Left lung (tissue), 14 donors: ENCODE measurements at places on chromosomes 6 and 20.
A peak's percentile ranks its signal among the peaks of the same experiment; 100 is the strongest.

- H3K27ac ChIP-seq, result no peak overlapping the region
- DNase-seq, result no peak
- peaks cover 91% of the 10 kb centered on the region for H3K36me3 ChIP-seq
- H3K4me1 ChIP-seq, result no peaks in the 10 kb centered on the region
Measured at GRCh38 chr6:152241013-152241766, 396.0 kb downstream of the SYNE1 start.

DNA sequence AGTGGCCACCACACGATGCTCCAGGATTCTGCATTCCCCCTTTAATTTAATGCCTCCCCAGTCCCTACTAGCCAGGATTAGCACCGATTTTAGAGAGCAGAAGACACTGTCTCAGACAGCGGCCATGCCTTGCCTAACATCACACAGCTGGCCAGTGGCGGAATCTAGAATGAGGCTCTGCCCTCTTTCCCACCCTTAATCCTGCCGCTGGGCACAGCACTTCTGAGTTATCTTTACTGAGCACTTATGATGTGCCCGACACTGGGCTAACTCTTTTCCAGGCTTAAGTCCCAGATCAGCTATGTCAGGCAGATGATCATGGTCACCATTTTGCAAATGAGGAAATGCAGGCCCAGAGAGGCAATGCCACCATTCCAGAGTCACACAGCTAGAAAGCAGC is 5.6 kb upstream of the BPIFA2 start:
- H3K36me3 ChIP-seq, result no peaks in the 10 kb centered on the region
- H3K27ac ChIP-seq, result no peak overlapping the region
- no peaks in the 10 kb centered on the region for H3K27me3 ChIP-seq
- DNase-seq, result no peak
- no peak overlapping the region for H3K4me3 ChIP-seq

- H3K4me3 ChIP-seq, result no peak overlapping the region
- no peak overlapping the region for H3K27ac ChIP-seq
- no peak for DNase-seq
Measured at GRCh38 chr20:38894091-38894847, 31.9 kb upstream of the FAM83D start.

- H3K4me1 ChIP-seq, result no peaks in the 10 kb centered on the region
- no peaks in the 10 kb centered on the region for H3K27me3 ChIP-seq
- no peak overlapping the region for H3K4me3 ChIP-seq
Measured at GRCh38 chr6:117167520-117168271, 97.7 kb upstream of the VGLL2 start.

DNA sequence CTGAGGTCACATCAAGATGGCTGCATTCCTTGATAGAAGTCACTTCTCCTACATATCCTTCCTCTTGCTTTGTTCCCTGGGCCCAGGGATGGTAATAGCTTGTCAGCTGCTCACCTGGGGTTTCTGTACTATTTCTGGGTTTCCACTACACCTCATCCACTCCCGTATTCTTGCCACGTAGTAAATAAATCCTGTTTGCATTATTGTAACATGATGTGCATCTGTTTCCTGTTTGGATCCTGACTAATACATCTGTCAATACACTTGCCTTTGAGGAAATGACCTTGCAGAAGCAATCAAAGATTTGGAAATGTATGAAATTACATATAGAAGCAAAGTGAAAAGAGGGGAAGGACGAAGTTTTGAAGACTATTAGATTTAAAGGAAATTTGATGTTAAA is 619.0 kb downstream of the PHF3 start:
- H3K27ac ChIP-seq, result no peak overlapping the region
- no peaks in the 10 kb centered on the region for H3K36me3 ChIP-seq
- no peaks in the 10 kb centered on the region for H3K27me3 ChIP-seq
- DNase-seq, result peak; percentile 7

- DNase-seq, result no peak
- no peak overlapping the region for H3K27ac ChIP-seq
- no peaks in the 10 kb centered on the region for H3K36me3 ChIP-seq
- H3K4me3 ChIP-seq, result no peak overlapping the region
- no peaks in the 10 kb centered on the region for H3K27me3 ChIP-seq
- H3K4me1 ChIP-seq, result no peaks in the 10 kb centered on the region
Measured at GRCh38 chr6:163950159-163950558, 535.6 kb downstream of the QKI start.

DNA sequence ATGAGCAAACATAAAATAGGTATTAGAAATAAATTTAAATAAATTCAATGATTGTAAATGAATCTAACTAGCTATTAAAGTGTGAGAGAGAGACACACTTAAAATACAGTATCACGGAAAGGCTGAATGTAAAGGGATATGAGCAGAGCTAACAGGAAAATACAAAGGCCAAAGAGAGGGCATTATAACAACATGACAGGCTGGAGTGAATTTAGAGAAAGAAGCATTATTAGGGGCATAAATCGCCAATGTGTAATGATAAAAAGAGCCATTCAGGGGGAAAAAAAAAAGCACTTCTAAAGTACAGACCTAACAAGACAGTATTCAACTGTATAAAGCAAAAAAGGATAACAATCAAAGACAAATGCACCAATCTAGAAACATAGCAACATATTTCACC is 28.1 kb downstream of the DACT2 start:
- no peaks in the 10 kb centered on the region for H3K36me3 ChIP-seq
- no peaks in the 10 kb centered on the region for H3K4me1 ChIP-seq
- no peak overlapping the region for H3K4me3 ChIP-seq
- no peak overlapping the region for H3K27ac ChIP-seq
- H3K27me3 ChIP-seq, result no peaks in the 10 kb centered on the region

DNA sequence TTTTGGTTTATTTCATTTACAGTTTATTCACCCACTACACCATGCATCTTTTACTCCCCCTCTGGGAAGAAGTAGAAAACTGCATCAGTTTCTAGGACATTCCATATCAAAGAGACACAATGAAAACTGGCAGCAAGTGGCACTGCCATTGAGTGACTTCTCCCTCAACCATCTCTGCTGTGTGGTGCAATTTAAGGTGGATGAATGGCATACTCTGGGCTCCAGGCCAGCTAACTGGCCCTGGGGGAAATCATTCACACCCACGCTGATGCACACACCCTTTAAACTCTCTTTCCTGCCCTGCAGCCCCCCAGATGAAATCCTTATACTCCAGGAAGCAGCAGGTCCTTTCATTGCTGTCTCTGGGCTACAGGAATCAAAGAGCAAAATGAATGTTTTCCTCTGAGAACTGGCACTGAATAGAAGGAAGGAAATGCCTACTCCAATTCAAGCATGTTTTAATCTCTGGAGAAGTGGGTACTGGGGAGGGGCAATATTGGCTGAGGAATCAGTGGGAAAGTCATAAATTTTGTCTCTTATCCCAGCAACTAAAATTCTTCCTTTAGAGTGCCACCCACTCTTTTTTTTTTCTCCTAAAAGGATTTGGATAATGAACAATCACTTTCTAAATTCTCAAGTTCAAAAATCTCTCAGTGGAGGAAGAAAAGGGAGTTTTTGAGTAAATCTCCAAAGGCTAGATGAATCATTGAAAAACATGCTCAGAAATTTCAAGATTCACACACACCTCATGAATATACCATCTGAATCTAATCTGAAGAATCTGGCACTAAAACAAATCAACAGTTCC is 16.9 kb upstream of the RFPL4B start:
- H3K27ac ChIP-seq, result no peak overlapping the region
- H3K4me1 ChIP-seq, result no peaks in the 10 kb centered on the region
- H3K4me3 ChIP-seq, result no peak overlapping the region
- H3K36me3 ChIP-seq, result no peaks in the 10 kb centered on the region

DNA sequence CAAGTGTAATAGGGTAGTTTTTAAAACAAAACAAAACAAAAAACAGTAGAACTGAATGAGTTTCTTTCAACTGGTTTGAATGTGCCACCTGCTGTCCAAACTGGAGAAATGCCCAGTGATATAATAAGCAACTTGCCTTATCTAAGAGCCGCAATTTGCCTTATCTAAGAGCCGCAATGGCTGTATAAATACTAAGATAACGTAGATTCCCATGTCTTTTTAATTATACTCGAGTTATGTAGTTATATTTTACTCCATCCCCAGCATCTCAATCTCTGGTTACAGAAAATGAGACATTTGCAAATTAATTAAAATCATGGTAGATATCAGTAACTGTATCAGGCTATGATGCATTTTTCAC is 67.2 kb downstream of the RPP40 start:
- H3K27ac ChIP-seq, result no peak overlapping the region
- no peak overlapping the region for H3K4me3 ChIP-seq
- peaks cover 17% of the 10 kb centered on the region for H3K4me1 ChIP-seq
- H3K27me3 ChIP-seq, result no peaks in the 10 kb centered on the region
- DNase-seq, result no peak

- peaks cover 9% of the 10 kb centered on the region for H3K4me1 ChIP-seq
- no peaks in the 10 kb centered on the region for H3K36me3 ChIP-seq
- H3K27ac ChIP-seq, result no peak overlapping the region
Measured at GRCh38 chr6:38404355-38404754, 235.4 kb downstream of the BTBD9 start.

DNA sequence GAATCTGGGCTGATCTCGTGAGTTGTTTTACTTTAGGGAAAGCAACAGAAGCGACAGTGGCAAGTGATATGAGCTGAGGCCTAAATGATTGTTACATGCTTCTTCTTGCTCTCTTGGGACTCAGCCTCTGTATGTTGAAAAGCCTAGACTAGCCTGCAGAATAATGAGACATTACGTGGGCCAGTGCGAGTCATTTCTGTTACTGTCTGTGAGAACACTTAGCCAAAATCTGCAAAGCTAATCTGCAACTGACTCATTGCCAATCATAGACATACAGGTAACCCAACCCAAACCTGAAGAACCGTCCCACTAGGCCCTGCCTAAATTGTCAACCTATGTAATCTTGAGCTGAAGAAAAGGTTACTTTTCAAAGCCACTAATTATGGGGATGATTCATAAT is 77.4 kb upstream of the F13A1 start:
- no peaks in the 10 kb centered on the region for H3K36me3 ChIP-seq
- no peak overlapping the region for H3K27ac ChIP-seq
- H3K4me3 ChIP-seq, result no peak overlapping the region
- DNase-seq, result no peak
- no peaks in the 10 kb centered on the region for H3K4me1 ChIP-seq

GRCh38 chr20:36967636-36968035 is 16.1 kb upstream of the SAMHD1 start:
- no peak for DNase-seq
- H3K4me3 ChIP-seq, result no peak overlapping the region
- H3K27ac ChIP-seq, result no peak overlapping the region

DNA sequence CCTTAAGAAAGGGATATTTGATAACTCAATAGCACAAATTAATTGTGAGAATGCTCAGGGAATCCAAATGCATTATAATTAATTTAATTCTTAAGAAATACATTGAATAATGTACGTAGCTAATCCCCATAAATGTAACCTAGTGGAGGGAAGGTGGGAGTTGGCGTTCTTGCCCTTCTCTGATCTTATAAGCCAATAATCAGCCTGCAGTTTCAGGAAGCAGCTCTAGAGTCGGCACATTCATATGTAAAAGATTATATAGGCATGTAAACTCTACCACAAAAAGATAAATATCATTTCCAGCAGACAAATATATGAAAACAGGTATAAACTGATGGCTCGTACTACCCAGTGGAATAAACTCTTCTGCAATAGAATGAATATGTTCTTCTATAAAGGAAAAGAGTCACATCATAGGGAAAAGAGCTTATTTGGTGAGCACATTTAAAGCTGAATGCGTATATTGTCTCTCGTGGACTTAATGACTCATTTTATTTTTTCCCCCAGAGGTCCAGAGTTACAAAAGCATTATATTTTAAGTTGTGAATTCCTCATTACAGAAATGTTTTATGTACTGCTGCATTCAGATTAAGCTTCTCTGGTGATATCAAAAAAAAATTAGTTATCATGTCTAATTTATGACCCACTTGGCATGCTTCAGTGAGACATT is 112.2 kb downstream of the TFAP2A start:
- no peak overlapping the region for H3K27ac ChIP-seq
- H3K27me3 ChIP-seq, result no peaks in the 10 kb centered on the region
- H3K36me3 ChIP-seq, result no peaks in the 10 kb centered on the region
- no peak overlapping the region for H3K4me3 ChIP-seq
- DNase-seq, result no peak

- DNase-seq, result peak; percentile 59
- H3K27me3 ChIP-seq, result no peaks in the 10 kb centered on the region
- H3K4me1 ChIP-seq, result peaks cover 17% of the 10 kb centered on the region
- peak overlapping the region; percentile 98 for H3K27ac ChIP-seq
- no peaks in the 10 kb centered on the region for H3K36me3 ChIP-seq
Measured at GRCh38 chr6:52994031-52994838, 849 bp downstream of the GSTA4 start.

GRCh38 chr20:13117200-13117599 is 103.9 kb upstream of the ISM1 start:
- no peak overlapping the region for H3K27ac ChIP-seq
- H3K27me3 ChIP-seq, result no peaks in the 10 kb centered on the region
- no peak overlapping the region for H3K4me3 ChIP-seq
- H3K36me3 ChIP-seq, result no peaks in the 10 kb centered on the region

GRCh38 chr6:17905611-17906592 is 81.5 kb downstream of the KIF13A start:
- peak overlapping the region; percentile 93 for H3K27ac ChIP-seq
- DNase-seq, result no peak
- no peak overlapping the region for H3K4me3 ChIP-seq
- peaks cover 74% of the 10 kb centered on the region for H3K4me1 ChIP-seq

DNA sequence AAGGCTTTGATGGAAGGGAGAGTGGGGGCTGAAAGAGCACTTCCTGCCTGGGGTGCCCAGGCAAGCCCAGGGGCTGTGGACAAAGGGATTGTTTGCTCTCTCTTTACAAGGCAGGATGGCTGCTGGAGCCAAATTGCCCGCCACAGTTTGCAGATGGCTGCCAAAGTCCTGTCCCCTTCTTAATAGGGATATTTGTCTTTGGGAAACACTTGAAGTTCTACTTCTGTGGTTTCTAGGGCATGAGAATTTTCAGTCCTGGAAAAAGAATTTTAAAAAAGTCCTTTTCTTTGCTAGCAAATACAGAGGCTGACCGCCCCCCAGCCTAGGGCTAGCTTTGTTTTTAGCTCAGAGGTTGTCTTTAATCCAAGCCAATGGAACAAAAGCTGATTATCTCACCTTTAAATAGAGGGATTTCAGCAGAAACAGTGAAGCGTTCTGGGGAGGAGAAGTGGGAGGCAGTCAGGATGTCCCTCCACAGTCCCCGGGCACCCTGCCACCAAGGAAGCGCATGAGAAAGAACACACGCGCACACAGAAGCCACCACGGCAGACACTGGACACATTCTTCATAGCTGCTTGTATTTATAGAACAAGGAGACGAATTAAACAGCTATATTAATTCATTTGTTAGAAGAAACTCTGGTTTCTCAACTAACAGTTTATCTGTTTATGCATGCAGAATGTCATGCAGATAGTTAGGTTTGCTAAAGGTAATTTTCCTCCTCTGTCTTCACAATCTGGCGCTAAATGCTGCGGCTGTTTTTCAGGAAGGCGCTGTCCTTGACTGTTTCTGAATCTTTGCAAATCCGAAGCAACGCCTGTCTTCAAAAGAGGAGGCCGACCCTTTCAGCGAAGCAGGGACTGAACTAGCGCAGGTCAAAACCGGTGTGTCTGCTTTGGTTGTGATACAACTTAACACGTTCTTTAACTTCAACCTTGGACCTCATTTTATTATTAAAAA is 736.9 kb downstream of the QKI start:
- H3K4me1 ChIP-seq, result no peaks in the 10 kb centered on the region
- no peak overlapping the region for H3K27ac ChIP-seq
- H3K36me3 ChIP-seq, result no peaks in the 10 kb centered on the region
- H3K4me3 ChIP-seq, result no peak overlapping the region
- H3K27me3 ChIP-seq, result no peaks in the 10 kb centered on the region

- H3K4me1 ChIP-seq, result peaks cover 22% of the 10 kb centered on the region
- no peak overlapping the region for H3K4me3 ChIP-seq
Measured at GRCh38 chr6:41557335-41557734, 11.2 kb downstream of the FOXP4 start.

- no peaks in the 10 kb centered on the region for H3K36me3 ChIP-seq
- DNase-seq, result no peak
- H3K27ac ChIP-seq, result no peak overlapping the region
- H3K4me1 ChIP-seq, result no peaks in the 10 kb centered on the region
- no peaks in the 10 kb centered on the region for H3K27me3 ChIP-seq
Measured at GRCh38 chr6:140581601-140582000, 1207.2 kb upstream of the CITED2 start.
